ENCODE measurements at places on chromosomes 1 and 21. TPM values are rescaled to one million over a fixed set of nuclear protein-coding genes. Genes with fewer than 3 reads are reported as not detected.

ZNF648 gene
- polyA plus RNA-seq, result 0.04 TPM

AADACL4 gene
- not detected for polyA plus RNA-seq

ACTL8 gene
- 0.63 TPM for polyA plus RNA-seq

PLA2G2D gene
- 8.6 TPM for polyA plus RNA-seq

HEYL gene
- 0.92 TPM for polyA plus RNA-seq

ELAVL4 gene
- polyA plus RNA-seq, result 0.23 TPM

HMCN1 gene
- polyA plus RNA-seq, result 1.8 TPM

BSND gene
- polyA plus RNA-seq, result not detected

PTAFR gene
- polyA plus RNA-seq, result 1.8 TPM

RNF207 gene
- polyA plus RNA-seq, result 24.3 TPM

BTF3L4 gene
- polyA plus RNA-seq, result 30.0 TPM

SYCP1 gene
- polyA plus RNA-seq, result not detected

SPATA46 gene
- polyA plus RNA-seq, result not detected

CELA2B gene
- not detected for polyA plus RNA-seq

RIMS3 gene
- 13.7 TPM for polyA plus RNA-seq

C1QA gene
- polyA plus RNA-seq, result 201 TPM

GPR52 gene
- polyA plus RNA-seq, result 0.28 TPM

Measured in sigmoid colon (tissue), 7 donors.